ENCODE measurements at places on chromosomes 4 and X. TPM values are rescaled to one million over a fixed set of nuclear protein-coding genes. Genes with fewer than 3 reads are reported as not detected.

GRCh38 chrX:109751698-109752097 lies 18.6 kb upstream of the ACSL4 start:
- H3K4me3 ChIP-seq = no peak overlapping the region
- no peak for DNase-seq
- H3K27me3 ChIP-seq = peaks cover 3% of the 10 kb centered on the region
- no peaks in the 10 kb centered on the region for H3K36me3 ChIP-seq

- H3K27ac ChIP-seq = no peak overlapping the region
- H3K27me3 ChIP-seq = no peaks in the 10 kb centered on the region
- no peak overlapping the region for H3K4me3 ChIP-seq
- H3K4me1 ChIP-seq = no peaks in the 10 kb centered on the region
These were observed 253.8 kb upstream of the KCNIP4 start for GRCh38 chr4:22202246-22202974.

GRCh38 chr4:37095925-37096324 lies 148.6 kb upstream of the NWD2 start:
- no peak overlapping the region for H3K4me3 ChIP-seq
- no peak for DNase-seq
- no peaks in the 10 kb centered on the region for H3K27me3 ChIP-seq
- H3K27ac ChIP-seq = no peak overlapping the region
- no peaks in the 10 kb centered on the region for H3K4me1 ChIP-seq

- peak; percentile 70 for DNase-seq
- H3K27me3 ChIP-seq = no peaks in the 10 kb centered on the region
- no peaks in the 10 kb centered on the region for H3K36me3 ChIP-seq
- H3K4me3 ChIP-seq = peak overlapping the region; percentile 44
- peak overlapping the region; percentile 92 for H3K27ac ChIP-seq
These were observed 242.0 kb downstream of the BCOR start for GRCh38 chrX:39855748-39856129.

KDR gene
- total RNA-seq = not detected

GALNTL6 gene
- total RNA-seq = not detected

SOX3 gene
- total RNA-seq = not detected

SPARCL1 gene
- total RNA-seq = not detected
